ENCODE measurements at places on chromosomes 12 and 14.

- DNase-seq = no peak
Observed at GRCh38 chr14:54564071-54564867, 2.7 kb upstream of the SAMD4A start.

- no peak for DNase-seq
Observed at GRCh38 chr14:104323551-104324175, 185.3 kb downstream of the KIF26A start.

DNA sequence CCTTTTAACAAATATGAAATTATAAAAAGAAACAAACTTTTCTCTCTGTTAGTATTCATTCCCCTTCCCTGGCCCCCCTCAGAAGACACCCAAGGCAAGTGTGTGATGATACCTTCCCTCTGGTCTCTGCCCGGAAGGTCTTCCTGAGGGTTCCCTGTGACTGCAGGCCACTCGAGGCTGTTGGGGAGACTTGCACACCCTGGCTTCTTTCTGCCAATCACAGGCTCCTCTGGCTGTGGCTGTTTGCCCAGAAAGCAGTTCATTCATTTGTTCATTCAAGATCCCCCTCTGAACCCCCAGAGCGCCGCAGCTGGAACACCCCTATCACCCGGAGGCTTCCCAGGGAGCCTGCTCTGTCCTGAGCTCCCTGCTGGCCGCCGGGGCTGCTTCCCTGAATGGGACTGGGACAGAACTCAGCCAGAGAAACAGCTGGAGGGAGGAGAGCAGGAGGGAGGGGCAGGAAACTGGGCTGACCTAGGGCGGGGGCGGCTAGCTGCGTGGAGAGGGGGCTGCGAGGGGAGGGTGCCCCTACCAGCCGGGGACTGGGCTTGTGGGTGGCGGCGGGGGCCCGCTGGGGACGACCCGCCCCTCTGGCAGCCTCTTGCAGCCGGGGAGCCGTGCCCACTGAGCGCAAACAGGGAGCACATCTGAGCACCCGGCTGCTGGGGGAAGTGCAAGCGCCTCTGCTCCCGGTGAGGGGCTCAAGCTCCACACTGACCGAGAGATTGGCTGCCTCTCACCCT is at the start of gene CMKLR1:
CMKLR1 (minus strand) TSS at position 397 of the 743 bp plus-strand sequence. CDS start 45,720 bp downstream, outside the sequence.
- peak; percentile 36 for DNase-seq

GRCh38 chr12:126474703-126475102 is 1409.5 kb downstream of the AACS start:
- no peak for DNase-seq

DNA sequence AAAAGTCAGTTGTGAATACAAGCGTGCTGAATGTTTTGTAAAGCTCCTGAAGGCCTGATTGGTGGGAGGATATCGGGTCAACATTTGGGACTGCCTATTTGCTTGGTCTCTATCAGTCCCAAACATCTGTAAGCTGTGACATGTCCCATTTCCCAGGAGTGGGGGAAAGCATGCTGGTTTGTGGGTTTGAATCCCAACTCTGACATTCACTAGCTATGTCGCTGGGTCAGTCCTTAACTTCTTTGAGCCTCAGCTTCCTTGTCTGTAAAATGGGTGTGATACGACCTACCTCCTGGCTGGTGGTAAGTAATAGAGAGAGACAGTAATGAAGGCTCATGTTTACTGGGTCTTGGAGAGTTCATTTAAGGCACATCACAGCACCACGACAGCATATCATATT is 136.7 kb downstream of the CHST11 start:
- DNase-seq = no peak

DNA sequence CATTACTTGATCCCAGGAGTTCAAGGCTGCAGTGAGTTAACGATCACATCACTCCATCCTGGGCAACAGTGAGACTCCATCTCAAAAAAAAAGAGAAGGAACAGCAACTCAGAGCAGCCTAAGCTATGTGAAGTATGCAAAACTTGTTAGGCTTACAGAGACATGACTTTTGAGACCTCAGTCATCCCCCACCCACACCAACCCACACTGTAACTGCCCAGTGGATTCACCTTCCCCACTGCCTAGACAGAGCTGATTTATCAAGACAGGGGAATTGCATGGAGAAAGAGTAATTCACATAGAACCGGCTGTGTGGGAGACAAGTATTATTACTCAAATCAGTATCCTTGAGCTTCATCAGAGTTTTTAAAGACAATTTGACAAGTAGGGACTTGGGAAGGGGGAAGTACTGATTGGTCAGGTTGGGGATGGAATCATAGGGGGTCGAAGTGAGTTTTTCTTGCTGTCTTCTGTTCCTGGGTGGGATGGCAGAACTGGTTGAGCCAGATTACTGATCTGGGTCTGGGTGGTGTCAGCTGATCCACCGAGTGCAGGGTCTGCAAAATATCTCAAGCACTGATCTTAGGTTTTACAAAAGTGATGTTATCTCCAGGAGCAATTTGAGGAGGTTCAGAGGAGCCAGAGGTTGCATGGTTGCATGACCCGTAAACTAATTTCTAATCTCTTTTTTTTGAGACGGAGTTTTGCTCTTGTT is 6.2 kb upstream of the WDR89 start:
- no peak for DNase-seq
